ENCODE measurements at places on chromosomes 7 and 10. TPM values are rescaled to one million over a fixed set of nuclear protein-coding genes. Genes with fewer than 3 reads are reported as not detected.

PTN gene
- polyA plus RNA-seq: 169 TPM

CNPY1 gene
- polyA plus RNA-seq: 0.97 TPM

RNF133 gene
- polyA plus RNA-seq: not detected

PAXIP1 gene
- polyA plus RNA-seq: 7.9 TPM

KCNIP2 gene
- 14.2 TPM for polyA plus RNA-seq

TAS2R38 gene
- polyA plus RNA-seq: not detected

OR6B1 gene
- not detected for polyA plus RNA-seq

CTTNBP2 gene
- polyA plus RNA-seq: 3.2 TPM

ANKRD30A gene
- not detected for polyA plus RNA-seq

MBLAC1 gene
- 4.7 TPM for polyA plus RNA-seq
